ENCODE measurements at places on chromosomes 11 and 22. TPM values are rescaled to one million over a fixed set of nuclear protein-coding genes. Genes with fewer than 3 reads are reported as not detected.

OR4C3 gene
- total RNA-seq = not detected

MDK gene
- 11.9 TPM for total RNA-seq

GRCh38 chr11:10418950-10419310 lies 36.1 kb upstream of the AMPD3 start:
- DNase-seq = no peak

DNA sequence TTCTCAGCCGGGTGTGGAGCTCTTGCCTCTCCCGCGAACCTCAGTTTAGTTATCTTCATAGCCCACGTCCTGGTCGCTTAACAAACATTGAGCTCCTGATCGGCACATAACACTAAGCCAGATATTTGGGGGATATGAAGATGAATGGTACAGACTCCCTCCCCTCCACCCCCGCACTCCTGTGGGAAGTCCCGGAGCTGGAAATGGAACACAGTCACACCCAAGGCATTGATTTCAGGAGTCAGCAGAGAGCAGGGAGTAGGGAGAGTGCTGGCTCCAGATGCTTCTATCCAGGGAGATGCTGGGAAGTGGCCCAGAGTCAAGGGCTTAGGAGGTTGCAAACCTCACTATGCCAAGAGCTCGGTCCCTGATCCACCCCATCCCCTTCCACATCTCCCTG lies 26.1 kb upstream of the CABP7 start:
- DNase-seq = no peak

DNA sequence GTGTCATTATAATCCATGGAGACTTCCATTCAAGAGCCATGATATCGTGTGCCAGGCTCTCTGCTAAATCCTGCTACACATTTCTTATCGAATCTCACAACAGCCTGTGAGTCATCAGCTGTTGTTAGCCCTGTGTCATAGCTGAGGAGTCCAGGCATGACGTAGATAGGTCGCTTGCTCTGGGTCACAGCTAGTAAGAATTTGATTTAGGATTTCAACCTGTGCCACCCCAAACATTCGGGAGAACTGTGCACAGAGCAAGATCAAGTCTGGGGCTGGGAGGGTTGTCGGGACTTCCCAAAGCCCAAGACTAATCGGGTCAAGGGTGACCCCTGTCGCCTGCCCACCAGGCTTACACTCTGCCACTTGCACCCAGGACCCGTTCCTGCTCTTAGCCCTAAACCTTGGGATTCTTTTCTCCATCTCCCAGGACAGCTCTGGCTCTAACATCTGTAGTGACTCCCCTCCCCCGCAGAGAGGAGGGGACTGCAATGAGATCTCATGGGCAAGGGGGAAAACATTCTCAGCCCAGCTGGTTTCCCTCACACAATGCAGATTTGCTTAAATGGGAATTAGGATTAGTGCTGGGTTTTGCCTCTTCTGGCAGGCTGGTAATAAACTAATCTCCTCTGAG lies 34.3 kb downstream of the TSPAN18 start:
- peak; percentile 86 for DNase-seq

- DNase-seq = no peak
Measured at GRCh38 chr22:43428005-43428485, 16.2 kb downstream of the MPPED1 start.

GRCh38 chr11:94128291-94128745 lies 323 bp upstream of the PANX1 start:
- DNase-seq = no peak

GLYAT gene
- not detected for total RNA-seq

ADORA2A gene
- 5.9 TPM for total RNA-seq

C11orf65 gene
- 2.7 TPM for total RNA-seq

DEFB131B gene
- not detected for total RNA-seq

DNA sequence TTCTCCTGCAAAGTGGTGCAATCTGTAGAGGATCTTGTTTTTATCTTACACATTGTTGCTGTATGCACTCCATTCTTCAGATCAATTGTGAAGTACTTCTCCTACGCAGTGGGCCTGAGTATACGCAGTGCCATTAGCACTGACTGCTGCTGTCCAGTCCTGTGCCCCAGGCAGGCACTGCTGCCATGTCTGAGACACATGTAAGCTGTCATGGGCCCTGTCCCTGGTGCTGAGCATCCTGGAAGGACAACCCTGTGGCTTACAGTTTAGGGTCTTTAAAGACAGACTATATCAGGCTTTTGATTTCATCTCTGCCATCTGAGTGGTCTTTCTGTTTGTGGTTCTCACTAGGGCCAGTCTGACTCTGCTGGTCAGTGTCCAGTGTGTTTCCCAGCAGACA lies 44.8 kb upstream of the PTPN5 start:
- no peak for DNase-seq

- no peak for DNase-seq
Measured at GRCh38 chr11:130510407-130511006, 62.1 kb downstream of the ADAMTS15 start.

DNA sequence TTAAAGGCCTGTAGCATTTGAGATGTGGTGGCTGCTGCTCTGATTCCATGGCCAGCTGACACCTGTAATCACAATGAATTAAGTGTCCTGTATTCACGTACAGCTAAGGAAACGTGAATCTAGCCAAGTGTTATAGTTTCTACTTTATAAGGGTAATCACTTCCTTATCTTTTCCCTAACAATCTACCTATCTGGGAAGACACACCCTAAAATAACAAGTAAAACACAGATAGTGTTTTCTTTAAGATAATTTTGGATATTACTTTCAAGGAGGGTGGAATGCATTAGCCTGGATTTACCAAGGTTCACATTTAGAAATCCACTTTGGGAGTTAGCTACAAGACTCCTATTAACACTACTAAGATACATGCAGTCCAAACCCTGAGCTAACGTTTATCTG lies 11.5 kb downstream of the CDON start:
- no peak for DNase-seq

GRCh38 chr11:69654660-69655478 lies 13.9 kb downstream of the CCND1 start:
- no peak for DNase-seq

- no peak for DNase-seq
Measured at GRCh38 chr11:1486054-1486825, at the start of gene MOB2. TSS of gene MOB2 (minus strand) at chr11:1486779. CDS start at chr11:1486556, 223 bp downstream.

SCGB1A1 gene
- total RNA-seq = not detected

DNA sequence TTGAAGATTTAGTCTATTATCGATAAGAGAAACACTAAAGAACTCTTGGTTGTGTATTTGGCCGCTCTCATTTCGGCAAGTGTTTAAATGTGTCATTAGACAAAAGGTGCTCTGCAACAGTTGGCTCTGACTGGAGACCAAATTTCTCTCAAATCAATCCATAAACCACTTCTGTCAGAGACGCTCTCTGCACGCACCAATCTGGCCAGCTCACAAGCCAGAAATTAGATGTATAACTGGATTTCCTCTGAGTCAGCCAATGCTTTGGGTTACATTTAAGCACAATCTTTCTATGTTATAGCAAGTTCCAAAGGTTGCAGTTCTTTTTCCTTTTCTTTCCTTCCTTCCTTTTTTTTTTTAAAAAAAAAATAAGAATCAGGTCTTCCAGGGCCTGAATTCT lies 17.6 kb upstream of the PARVA start:
- DNase-seq = no peak

USP2 gene
- 58.7 TPM for total RNA-seq

GRCh38 chr11:2299773-2300172 lies 1.9 kb downstream of the C11orf21 start:
- DNase-seq = no peak

LMO1 gene
- not detected for total RNA-seq

PANX2 gene
- 0.67 TPM for total RNA-seq

DNA sequence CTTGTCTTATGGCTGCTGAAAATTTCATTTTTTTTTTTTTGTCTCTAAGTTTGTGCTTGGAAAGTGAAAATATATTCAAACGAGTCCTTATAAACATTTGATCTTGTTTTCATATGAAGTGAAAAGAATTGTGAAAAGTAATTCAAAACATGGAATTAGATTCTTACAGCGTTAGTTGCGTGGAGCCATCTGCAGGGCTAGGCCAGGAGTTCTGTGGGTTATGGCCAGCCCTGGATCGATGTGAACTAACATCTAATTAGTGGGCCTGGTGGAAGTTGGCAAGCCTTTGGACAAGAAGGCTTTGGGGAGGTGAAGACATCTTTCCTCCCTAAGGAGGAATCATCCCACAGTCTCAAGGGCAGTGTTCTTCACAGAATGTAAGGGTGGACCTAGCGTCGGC lies 37.2 kb downstream of the PARVA start:
- no peak for DNase-seq

DNA sequence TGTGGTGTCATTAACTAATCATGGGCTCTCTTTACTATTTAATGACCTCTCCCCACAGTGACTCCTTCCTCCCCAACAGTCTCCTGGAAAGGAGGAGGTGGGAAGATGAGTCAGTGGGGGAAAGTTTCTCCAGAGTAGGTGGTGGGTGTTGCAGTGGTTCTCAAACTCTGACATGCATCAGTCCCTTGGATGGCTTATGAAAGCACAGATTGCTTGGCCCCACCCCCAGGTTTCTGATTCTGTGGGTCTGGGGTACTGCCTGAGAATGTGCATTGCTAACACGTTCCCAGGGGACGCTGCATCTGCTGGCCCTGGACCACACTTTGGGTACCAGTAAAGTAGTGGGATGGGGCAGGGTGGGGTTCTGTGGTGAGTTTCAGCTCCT lies 9.8 kb downstream of the CD82 start:
- DNase-seq = no peak

FAM83F gene
- 4.4 TPM for total RNA-seq

DNA sequence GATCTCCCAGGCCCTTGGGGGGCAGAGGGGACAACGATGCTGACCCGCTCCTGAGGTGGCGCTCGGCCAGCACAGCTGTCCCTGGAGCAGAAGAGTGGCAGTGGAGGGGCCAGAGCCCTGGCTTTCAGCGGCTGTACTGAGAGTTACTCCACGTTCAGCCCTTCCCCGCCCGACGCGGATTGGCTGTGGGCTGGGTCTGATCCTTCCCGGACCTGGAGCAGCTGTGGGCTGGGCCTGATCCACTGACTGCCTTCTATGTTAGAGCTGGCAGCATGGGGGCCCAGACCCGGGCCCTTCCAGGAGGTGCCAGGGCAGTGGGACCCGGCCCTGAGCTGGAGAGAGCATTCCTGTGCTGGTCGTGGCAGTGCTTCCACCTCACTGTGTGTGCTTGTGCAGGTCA lies 27.8 kb downstream of the YWHAH start:
- no peak for DNase-seq

GRCh38 chr22:33221568-33221967 lies 163.4 kb upstream of the SYN3 start:
- no peak for DNase-seq

DNA sequence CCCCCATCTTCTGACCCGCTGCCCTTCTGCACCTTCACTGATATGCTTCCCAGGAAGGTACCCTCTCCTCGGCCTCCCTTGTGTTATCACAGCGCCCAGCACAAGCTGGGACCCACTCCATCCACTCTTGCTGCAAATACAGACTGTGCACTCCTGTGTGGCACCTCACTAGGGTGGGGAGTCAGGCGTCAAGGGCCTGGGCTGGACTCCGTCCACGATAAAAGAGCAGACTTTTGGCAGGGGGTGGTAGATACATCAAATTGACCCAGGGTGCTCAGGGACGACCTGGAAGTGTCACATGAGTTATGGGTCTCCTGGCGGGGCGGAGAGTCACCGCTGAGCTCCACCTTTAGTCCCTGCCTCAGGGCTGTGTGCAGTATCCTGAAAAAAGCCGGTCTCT lies 908 bp downstream of the TRPM5 start:
- no peak for DNase-seq

DNA sequence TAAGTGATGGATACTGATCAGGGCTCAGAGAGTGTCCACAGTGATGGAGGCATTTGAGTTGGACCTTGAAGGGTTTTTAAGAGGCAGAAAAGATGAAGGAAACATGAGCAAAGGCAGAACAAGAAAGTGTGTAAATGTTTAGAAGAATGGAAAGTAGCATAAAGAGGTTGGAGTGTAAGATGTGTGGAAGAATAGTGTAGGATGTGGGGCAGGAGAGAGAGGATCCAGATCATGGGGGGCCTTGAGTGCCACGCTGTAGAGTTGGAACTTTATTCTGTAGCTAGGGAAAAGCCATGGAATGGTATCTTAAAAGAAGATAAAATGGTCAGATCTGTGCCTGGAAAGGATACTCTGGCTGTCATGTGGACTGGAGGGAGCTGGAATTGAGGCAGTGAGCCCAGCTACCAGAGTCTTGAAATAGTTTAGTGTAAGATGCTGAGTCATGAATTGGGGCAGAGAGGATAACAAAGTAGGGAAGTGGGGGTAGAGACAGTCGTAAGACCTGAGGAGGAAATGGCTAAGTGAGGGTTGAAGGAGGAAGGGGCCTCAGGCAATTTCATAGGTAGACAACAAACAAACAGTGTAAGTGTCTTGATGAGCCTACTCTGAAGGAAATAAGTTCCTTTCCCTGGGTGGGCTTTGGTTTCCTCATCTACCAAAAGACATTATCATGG lies 6.7 kb downstream of the KCNE3 start:
- peak; percentile 58 for DNase-seq

GRCh38 chr22:39030705-39031104 lies 9.8 kb downstream of the APOBEC3D start:
- no peak for DNase-seq

DNA sequence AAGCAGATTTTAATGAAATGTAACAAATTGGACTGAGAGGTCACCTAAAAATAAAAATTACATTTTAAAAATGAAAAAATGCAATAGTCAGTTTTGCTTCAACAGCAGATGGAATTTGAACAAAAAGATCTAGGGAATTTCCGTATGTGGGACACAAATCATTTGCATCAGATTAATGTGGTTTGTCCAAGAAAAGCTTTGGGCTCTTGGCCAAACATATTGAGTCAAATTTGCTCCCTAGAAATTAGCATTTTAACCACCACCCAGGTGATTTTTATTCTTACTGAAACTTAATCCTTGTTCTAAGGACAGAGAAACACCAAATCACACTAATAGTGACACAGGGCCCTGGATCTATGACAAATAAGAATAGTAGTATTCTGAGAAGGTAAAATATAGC lies 1477.8 kb downstream of the FAM181B start:
- DNase-seq = no peak

GRCh38 chr22:37920126-37920525 lies 14.0 kb downstream of the MICALL1 start:
- no peak for DNase-seq

OR2AG1 gene
- not detected for total RNA-seq

- DNase-seq = no peak
Measured at GRCh38 chr22:25749420-25750169, 7.6 kb downstream of the MYO18B start.

GRCh38 chr11:117229411-117229810 lies 2.5 kb downstream of the PCSK7 start:
- no peak for DNase-seq

DNA sequence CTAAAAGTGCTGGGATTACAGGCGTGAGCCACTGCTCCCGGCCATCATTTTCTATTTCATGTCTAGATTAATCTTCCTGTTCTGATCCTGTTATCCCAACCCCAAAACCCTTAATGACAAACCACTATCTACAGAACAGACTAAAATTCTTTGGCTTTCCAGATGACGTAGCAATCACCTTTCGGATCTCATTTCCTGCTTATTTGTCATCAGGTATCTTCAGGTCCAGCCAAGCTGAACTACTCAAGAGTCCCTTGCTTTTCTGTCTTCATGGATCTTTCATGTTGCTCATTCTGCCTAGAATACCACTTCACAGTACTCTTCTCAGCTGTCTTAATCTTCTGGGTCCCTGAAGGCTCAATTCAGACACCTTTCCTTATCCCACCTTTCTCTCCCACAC lies 27.4 kb upstream of the IPO7 start:
- no peak for DNase-seq

GRCh38 chr11:57370251-57370650 lies 10.7 kb downstream of the PRG3 start:
- no peak for DNase-seq

Data from right atrium auricular region (tissue), 2 donors.